PC-9 (cell line): ENCODE measurements at places on chromosomes 16 and 17.

DNA sequence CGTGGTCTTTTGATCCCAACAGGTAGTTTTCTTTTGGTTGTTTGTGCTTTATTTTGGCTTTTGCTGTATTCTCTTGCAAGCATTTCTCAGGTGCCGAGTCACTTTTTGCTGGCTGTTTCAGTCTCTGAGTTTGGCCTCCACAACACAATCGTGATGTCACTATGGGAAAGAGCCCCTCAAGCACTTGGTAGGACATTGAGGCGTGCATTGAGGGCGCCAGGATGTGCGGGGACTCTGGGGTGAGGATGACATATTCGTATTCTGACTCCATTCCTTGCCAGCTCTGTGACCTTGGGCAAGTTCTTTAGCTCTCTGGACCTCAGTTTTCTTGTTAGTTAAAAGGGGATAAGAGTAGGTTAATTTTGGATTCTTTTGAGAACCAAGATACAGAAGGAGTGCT lies 13.0 kb downstream of the KSR1 start:
- DNase-seq = no peak

DNA sequence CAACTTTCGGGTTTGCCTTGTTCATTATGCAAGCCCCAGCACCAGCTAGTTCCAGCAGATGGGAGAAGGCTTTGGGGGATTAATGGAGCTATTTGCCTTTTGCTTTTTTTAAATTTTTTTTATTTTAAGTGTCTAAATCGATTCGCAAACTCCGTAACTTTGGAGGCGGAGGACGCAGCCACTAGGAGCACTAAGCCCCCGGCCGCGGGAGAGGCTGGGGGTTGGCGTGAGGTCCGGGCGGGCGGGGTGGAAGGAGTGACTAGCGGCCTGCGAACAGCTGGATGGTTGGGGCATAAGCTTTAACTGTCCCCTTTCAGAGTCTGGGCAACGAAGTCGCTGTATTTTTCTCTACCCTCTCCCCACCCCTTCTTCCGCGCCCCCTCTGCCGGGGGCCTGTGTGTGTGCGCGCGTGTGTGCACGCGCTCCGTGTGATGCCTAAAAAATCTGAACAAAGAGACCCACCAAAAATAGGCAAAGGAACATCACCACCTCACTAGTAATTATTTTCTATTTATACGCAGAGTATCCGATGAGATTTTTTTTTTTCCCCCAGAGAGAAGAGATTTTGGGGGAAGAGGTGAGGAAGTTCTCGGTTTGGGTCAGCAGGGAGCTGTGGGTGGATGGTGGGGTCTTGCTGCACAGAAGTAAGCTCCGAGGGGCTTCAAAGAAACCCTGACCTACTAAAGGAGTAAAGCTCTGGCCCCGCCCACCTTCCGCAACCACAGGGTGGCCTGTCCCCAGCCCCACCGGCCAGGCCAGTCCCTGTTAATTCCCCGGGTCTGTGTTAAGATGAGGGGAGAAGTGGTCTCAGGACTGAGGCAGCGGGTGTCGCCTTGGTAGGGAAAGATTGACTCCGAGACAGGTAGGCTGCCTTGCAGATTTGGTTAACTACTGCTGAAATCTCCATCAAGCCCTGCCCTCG lies 2.3 kb downstream of the SHISA9 start:
- no peak for DNase-seq

DNA sequence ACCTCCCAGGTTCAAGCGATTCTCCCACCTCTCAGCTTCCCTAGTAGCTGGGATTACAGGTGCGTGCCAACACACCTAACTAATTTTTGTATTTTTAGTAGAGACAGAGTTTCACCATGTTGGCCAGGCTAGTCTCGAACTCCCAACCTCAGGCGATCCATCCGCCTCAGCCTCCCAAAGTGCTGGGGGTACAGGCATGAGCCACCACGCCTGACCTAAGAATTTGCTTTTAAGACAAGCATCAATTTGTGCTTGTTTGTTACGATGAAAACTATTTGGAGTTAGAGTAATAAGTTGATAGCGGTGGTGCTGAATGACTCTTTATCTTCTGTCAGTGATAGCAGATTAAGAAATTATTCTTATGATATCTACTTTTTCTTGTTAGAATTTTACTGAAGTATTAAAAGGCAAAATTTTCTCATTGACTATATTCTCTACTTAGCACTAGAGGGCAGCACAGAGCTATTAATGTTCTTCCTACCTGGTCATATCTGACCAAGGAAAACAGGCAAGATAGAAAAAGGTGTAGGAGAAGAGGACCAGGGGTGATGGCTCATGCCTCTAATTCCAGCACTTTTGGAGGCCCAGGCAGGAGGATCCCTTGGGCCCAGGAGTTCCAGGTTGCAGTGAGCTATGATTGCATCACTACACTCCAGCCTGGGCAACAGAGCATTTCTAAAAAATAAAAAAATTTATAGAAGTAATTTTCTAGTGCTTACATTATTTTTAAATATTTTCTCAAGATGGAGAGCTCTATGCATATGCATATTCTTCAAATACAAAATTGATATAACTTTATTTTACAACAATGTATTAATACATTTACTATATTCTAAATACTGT lies 24.5 kb downstream of the STXBP4 start:
- peak; percentile 2 for DNase-seq

- no peak for DNase-seq
Observed at GRCh38 chr17:57384219-57384618, 127.9 kb downstream of the MSI2 start.

DNA sequence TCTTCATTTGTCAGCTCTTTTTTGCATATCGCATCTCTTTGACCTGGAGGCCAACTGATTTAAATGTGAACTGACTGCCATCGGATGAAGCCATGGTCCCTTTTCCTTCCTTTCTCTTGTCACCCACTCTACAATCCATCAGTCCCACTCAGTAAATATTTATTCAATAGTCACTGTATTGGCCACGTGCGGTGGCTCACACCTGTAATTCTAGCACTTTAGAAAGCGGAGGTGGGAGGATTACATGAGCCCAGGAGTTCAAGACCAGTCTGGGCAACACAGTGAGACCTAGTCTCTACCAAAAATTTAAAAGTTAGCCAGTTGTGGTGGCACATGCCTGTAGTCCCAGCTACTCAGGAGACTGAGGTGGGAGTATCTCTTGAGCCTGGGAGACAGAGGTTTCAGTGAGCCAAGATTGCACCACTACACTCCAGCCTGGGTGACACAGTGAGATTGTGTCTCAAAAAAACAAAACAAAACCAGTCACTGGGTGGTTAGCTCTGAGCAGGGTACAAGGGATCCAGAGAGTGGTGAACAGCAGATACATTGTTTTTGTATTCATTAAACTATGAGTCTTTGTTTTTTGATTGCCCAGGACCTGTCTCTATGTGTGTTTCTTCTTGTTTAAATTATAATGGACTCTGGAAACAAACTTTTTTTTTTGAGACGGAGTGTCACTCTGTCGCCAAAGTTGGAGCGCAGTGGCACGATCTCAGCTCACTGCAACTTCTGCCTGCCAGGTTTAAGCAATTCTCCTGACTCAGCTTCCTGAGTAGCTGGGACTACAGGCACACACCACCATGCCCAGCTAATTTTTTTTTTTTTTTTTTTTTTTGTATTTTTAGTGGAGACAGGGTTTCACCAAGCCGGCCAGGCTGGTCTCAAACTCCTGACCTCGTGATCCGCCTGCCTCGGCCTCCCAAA lies 6.9 kb downstream of the PHAF1 start:
- no peak for DNase-seq

GRCh38 chr17:6532441-6532885 lies 23.9 kb downstream of the PITPNM3 start:
- DNase-seq = no peak

GRCh38 chr17:2191227-2191626 lies 112.4 kb downstream of the SMG6 start:
- DNase-seq = no peak
